ENCODE measurements at places on chromosomes 1 and 21. TPM values are rescaled to one million over a fixed set of nuclear protein-coding genes. Genes with fewer than 3 reads are reported as not detected.
A peak's percentile ranks its signal among the peaks of the same experiment; 100 is the strongest.

GRCh38 chr1:172071746-172072145 is 230.4 kb downstream of the DNM3 start:
- H3K4me3 ChIP-seq = no peak overlapping the region
- DNase-seq = no peak
- H3K4me1 ChIP-seq = peaks cover 2% of the 10 kb centered on the region
- H3K36me3 ChIP-seq = no peaks in the 10 kb centered on the region
- H3K27me3 ChIP-seq = peaks cover 5% of the 10 kb centered on the region

DNA sequence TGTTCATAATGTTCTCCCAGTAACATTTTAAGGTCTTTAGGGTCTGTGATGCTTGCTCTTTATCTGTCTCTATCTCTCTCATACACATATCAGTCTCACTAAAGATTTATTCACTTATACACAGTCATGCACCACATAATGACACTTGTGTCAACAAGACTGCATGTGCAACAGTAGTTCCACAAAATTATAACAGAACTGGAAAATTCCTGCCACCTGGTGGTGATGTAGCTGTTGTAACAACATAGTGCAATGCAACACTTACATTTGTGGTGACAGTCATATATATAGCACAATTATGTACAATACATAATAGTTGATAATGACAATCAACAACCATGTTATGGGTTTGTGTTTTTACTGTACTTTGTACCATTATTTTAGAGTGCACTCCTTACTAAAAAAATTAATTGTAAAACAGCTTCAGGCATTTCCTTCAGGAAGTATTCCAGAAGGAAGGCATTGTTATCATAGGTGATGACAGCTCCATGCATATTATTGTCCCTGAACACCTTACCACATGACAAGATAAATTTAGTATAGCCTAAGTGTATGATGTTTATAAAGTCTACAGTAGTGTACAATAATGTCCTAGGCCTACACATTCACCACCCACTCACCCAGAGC is 8.1 kb downstream of the TDRD5 start:
- peak; percentile 59 for DNase-seq
- H3K27ac ChIP-seq = no peak overlapping the region
- peaks cover 19% of the 10 kb centered on the region for H3K27me3 ChIP-seq
- H3K36me3 ChIP-seq = no peaks in the 10 kb centered on the region
- H3K4me3 ChIP-seq = no peak overlapping the region

DNA sequence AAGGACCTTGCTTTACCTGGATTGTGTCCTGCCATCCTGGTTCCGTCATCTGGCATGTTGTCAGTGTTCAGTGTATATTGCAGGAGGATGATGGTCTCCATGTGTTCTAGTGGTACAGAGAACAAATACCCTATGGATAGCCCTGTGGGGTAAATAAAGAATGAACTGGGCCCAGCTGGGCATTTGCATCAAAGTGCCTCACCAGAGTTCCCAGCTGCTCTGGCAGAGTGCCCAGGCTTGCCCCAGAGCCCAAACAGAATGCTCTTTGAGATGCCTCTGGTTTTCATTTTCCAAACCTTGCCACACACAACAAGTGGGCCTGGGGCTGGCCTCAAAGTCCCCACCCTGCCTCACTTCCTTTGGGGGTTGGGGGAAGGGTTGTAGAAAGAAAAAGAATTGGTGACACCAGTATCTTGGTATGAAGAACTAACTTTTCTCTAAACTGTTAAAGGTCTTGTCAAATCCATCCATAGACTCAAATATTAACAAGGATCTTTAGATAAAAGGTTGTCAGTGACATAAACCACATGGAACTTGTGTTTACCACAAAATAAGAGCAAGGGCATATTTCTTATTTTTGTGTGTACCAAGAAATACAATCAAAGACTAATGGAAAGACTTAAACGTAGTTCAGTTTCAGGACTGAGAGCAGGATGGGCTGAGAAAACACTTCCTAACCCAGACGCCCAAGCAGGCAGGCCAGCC is 82.2 kb downstream of the LMO4 start:
- H3K4me3 ChIP-seq = no peak overlapping the region
- H3K4me1 ChIP-seq = no peaks in the 10 kb centered on the region
- no peak for DNase-seq
- peaks cover 23% of the 10 kb centered on the region for H3K27me3 ChIP-seq

GRCh38 chr1:155038602-155039307 is 5.1 kb downstream of the DCST1 start:
- DNase-seq = no peak
- H3K27ac ChIP-seq = no peak overlapping the region
- peaks cover 21% of the 10 kb centered on the region for H3K27me3 ChIP-seq
- H3K4me3 ChIP-seq = no peak overlapping the region
- H3K36me3 ChIP-seq = no peaks in the 10 kb centered on the region

Gene NPHS2
- total RNA-seq = not detected

All from activated CD4-positive, alpha-beta T cell treated with anti-CD3 and anti-CD28 coated beads, Interleukin-2, amount 10 ng/mL, durations not matched to agents 24 days and 14 days (primary cell).